ENCODE measurements at places on chromosomes 5 and 9.

DNA sequence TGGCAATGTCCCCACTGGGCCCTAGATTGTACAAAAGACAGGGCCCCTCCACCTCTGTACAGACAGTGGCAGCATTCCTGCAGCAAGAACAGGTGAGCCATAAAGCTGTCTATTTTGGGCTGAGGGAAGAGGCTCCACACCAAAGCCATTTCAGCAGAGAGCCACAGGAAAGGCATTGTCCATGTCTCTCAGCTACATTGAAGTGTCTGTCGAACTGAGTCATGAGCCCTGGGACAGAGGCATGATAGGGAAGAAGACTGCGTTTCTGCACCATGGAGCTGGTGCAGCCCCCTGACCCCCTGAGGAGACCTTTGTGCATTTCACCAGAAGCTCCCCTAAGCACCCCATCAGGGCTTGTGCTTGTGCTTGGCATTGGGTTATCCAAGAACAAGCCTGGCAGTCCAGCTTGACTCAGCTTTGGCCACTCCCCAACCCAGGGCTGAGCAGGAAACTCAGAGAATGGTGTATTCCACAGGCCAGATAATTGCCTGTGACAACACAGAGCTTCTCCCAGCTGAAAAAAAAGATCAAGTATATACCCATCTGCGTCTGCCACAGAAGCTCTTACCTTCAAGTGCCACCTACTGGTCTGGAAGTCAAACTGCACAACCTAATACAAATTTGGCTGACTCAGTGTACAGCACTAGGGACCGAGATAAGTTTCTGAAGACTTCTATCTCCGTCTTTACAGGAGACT, 5.9 kb upstream of the FRMD3 start:
- DNase-seq: no peak

DNA sequence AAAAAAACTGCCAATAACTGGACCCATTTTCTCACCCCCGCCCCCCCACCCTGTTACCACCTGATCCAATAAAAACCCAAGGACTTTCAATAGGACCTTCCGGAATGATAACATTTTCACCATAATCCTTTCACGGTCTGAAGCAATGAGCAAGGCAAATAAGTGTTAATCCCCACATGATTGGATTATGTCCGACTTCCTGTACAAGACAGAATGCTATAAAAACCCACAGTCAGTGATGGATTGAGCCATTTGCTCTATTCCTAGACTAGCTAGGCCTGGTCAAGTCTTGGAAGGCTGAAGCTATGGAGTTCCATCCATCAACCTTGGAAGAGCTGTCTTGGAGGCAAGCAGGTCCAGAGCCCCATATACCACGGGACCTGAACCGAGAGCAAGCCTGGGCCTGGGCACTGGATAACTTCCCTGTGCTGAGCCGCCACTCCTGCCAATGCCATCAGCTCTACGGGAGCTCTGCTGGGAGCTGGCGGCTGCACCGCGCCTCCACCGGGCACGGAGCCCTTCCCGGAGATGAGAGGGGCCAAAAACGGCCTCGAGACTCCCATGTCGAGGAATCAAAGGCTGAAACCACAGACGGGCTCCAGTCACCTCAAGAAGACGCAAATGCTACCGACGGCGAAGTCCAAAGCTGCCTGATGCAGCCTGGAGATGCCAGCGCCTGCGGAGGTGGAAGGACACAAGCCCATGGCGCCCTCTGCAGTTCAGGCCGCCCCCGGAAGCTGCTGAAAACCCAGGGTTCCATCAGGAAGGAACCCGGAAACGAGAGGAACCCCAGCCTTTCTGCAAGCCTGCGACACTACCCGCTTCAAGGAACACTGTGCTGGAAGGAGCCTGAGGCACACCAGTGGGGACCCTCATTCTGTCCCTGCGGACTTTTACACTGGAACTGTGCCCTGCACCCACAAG, 69.2 kb downstream of the ANXA2R start:
- DNase-seq: no peak

- no peak for DNase-seq
Observed at GRCh38 chr5:30183795-30184194, 1009.7 kb upstream of the CDH6 start.

- no peak for DNase-seq
Observed at GRCh38 chr5:145947581-145947980, 11.2 kb downstream of the SH3RF2 start.

DNA sequence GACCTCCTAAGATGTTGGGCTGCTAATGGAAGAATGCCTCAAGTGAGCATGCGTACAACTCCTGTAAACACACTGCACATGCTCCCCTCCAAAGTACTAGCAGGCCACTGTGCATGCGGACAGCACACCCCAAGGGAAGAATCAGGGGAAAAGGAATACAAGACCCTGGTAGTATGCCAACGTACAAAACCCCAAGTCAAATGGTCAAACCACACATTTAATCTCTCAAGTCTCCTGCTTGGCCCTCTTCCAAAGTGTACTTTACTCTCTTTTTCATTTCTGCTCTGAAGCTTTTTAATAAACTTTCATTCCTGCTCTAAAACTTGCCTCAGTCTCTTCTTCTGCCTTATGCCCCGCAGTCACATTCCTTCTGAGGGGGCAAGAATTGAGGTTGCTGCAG, 466.4 kb downstream of the DMRTA1 start:
- no peak for DNase-seq

GRCh38 chr5:4294878-4295277, 699.2 kb downstream of the IRX1 start:
- DNase-seq: no peak

DNA sequence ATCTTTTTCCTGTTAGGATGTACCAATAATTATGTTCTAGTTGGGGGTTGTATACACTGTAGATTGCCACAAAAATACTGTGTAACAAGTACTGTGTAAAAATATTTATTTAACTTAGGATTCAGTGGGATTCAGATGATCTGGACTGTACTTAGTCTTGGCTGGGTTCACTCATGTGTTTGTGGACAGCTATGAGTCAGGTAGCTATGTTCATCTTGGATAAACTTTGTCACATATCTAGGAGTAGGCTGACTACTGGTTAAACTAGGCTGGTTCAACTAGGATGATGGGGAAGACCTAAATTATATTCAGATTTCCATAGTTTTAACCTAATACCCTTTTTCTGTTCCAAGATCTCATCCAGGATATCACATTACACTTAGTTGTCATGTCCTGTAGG, 32.1 kb upstream of the TNFSF15 start:
- DNase-seq: no peak

DNA sequence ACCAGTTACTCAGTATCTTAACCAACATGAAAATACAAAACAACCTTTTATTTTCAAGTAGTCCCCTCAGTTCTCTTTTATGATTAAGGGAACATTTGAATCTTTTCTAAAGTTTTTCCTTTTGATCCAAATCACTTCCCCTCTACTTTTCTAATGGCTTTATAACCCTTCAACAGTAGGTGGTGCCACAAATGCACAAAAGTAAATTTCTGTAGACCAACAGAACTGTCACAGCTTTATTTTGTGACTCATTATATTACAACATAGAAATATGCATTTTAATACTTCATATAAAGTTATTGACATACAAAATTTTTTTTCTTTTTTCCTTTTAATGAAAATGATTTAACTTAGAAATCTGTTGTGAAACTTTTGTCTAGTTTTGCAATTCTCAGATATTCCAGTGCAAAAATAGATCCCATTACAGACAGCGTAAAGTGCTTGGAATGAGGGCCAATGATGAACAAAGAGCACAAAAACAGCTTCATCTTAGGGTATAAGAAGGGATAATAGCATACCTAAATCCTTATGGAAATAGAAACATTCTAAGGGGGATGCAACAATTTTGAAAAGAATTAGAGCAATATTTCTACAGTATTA, 17.0 kb downstream of the NIPSNAP3B start:
- DNase-seq: no peak

All from activated CD4-positive, alpha-beta T cell treated with anti-CD3 and anti-CD28 coated beads for 24 hours (primary cell).